Activated T-helper 9 cell treated with anti-CD3 and anti-CD28 coated beads, Interleukin-2, amount 50 U/mL, for 16 hours (primary cell): ENCODE measurements at places on chromosomes 4 and X.

- DNase-seq = no peak
These were observed 234.6 kb downstream of the FMR1NB start for GRCh38 chrX:148215726-148216125.

DNA sequence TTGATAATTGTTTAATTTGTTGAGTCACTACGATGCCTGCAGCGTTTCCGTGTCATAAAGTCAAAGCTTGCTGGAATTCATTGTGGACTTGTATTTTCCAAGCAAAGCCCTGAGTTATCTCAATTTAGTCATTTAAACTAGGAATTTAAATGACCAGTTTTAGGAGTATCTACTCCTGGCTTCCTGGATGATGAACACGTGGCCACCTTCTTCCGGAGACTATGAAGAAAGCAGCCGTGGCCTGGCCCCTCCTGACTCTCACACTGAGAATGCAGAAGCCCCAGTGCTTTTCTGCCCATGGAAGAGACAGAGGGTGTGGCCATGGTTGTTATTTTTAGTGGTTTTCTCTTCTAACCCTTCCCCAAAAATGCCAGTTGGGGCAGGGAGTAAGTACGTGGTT is 250.7 kb upstream of the GATB start:
- DNase-seq = no peak

DNA sequence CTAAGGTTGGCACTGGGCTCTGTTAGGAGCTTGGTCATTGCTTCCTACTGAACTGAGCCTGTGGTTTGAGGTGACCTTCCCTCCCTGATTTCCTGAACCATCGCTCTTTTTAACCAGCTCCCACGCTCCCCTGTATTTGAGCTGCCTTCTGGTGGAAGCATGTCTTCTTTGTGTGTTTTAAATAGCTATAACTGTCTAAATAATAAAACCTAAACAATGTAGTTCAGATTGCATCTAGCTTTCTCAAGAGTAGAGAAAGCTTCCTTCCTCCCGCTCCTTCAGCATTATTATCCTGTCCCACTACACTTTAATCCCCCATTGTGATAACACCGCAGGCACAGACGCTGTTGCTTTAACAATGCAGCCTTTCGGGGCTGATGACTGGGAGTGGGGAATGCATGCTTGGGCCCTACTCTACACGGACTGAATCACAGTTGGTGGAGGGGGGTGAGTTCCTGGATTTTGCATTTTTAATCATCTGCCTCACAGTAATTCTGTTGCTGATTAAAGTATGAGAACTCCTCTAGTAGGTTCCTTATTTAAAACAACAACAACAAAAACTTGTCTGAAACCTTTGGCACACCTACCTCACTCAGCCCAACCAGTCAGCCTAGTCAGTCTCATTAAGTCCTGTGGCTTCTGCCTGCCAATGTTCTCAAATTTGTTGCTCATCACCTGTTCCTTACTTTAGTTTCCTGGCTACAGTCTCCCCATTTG is 6.6 kb downstream of the SMS start:
- DNase-seq = no peak

GRCh38 chr4:172794307-172794703 is 374.3 kb upstream of the GALNT7 start:
- no peak for DNase-seq

DNA sequence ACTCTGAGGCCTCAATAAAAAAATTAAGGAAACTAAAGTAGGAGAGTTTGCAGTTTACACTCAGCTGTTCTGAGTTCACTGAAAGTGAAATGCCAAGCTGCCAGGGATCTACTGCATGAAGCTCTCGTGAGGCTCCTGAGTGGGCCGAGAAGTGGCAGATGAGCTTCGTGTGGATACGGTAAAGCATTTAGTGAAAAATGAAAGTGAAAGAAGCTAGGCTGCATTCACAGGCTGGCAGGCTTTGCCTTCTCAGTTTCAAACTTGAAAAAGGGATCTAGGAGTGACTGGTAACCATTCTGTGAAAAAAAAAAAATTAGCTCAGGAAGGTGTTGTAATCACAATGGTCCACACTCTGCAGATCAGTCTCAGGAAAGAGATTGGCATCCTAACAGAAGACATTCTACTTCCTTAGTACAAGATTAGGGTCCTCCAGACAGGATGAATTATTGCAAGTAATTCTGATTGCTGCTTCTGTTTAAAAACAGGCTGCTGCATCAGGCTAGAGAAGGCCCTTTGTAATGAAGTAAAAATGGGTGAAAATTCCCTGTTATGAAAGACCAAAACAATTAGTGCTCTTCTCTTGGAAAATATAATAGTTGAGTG is 679.9 kb downstream of the RPA4 start:
- DNase-seq = peak; percentile 12
